ENCODE measurements at places on chromosomes 5 and 9. TPM values are rescaled to one million over a fixed set of nuclear protein-coding genes. Genes with fewer than 3 reads are reported as not detected.

DNA sequence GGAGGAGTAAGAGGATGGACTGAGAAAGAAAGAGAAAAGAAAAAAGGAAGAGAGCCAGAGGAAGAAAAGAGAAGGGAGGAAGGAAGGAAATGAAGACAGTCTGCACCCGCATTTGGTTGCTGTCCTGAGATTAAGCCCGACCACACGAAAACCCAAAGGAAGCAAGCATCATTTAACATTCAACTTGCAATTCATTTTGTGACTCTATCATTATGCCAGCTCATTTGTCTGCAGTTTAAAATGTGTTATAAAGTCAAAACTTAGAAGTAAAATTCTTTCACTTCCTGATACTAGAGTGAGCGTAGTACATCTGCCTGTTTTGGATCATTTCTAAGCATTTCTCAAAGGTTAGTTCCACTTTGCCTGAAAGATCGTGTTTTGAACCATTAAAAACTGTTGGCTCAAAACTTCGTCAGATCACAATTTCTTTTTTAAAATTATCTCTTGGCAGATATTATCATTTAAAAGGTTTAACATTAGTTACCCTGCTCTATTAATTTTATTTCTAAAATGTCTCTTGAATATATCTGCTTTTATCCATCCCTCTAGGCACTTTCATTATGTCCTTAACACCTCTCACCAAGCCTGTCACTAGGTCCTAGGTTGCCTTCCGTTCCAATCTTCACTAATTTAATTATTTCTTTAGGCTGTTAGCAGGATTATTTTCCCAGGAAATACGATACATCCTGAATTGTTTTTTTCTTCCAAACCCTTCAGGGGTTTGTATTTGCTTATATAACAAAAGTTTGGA is 240.9 kb downstream of the TLE4 start:
- H3K4me1 ChIP-seq: peaks cover 1% of the 10 kb centered on the region
- DNase-seq: no peak
- no peak overlapping the region for H3K27ac ChIP-seq
- no peak overlapping the region for H3K4me3 ChIP-seq

- no peak overlapping the region for H3K4me3 ChIP-seq
- H3K4me1 ChIP-seq: no peaks in the 10 kb centered on the region
- no peak overlapping the region for H3K27ac ChIP-seq
- H3K27me3 ChIP-seq: no peaks in the 10 kb centered on the region
- H3K36me3 ChIP-seq: no peaks in the 10 kb centered on the region
Measured at GRCh38 chr5:169979871-169980270, 424 bp downstream of the INSYN2B start.

- H3K4me1 ChIP-seq: no peaks in the 10 kb centered on the region
- no peaks in the 10 kb centered on the region for H3K27me3 ChIP-seq
- H3K4me3 ChIP-seq: no peak overlapping the region
- peak; percentile 74 for DNase-seq
- no peak overlapping the region for H3K27ac ChIP-seq
Measured at GRCh38 chr5:147558826-147559225, 49.0 kb upstream of the DPYSL3 start.

DNA sequence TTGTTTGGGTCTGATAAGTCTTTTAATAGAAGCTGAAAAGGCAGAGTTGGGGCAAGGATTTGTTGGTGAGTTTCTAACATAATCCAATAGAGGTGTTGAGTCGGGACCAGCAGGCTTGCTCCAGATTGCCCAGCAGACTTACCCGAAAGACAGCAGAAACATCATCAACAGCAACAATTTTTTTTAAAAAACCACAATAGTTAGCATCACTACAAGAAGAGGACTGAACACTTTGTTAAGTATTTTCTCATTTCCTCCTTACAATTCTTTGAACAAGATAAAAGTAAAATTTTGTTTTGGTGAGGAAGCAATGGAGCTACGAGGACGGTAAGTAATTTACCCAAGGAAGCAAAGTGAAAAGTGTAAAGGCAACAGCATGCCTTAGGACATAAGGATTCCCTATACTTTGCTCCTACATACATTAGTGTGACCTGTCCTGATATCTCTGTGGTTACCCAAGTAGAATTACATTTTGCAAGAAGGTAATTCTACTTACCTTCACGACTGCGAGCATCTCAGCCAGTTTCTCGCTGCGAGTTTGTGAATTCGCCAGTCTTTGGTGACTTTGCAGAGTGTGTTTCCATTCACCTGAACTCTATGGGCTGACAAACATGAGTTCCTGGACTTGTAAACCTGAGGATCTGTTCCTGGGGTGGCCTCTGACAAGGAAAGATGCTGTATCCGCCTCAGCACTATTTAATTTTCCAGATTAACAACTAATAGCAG is 13.2 kb downstream of the ITK start:
- H3K36me3 ChIP-seq: no peaks in the 10 kb centered on the region
- H3K4me3 ChIP-seq: no peak overlapping the region

- H3K27me3 ChIP-seq: no peaks in the 10 kb centered on the region
- no peak for DNase-seq
- H3K4me3 ChIP-seq: no peak overlapping the region
- no peak overlapping the region for H3K27ac ChIP-seq
- H3K4me1 ChIP-seq: no peaks in the 10 kb centered on the region
- H3K36me3 ChIP-seq: no peaks in the 10 kb centered on the region
Measured at GRCh38 chr5:126651013-126651577, 50.3 kb downstream of the PHAX start.

DNA sequence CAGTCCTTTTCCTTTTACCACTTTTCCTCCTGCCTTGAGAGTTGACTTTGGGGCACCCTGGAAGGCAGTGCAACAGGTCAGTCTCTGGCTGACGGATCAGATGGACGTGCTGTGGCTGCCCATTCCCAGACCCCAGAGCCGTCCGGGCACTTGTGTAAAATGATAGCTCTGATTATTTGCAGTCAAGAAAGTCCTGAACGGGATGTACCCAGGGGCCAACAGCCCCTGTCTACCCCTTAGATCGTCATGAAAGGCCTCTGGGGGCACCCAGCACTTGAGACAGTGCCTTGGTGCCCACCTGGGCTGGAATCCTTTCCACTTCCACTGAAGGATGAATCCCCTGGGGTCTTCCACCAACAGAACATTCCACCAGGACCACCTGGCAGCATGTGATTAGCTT is 17.7 kb upstream of the ANGPTL2 start:
- peak; percentile 34 for DNase-seq
- H3K4me1 ChIP-seq: no peaks in the 10 kb centered on the region
- H3K27me3 ChIP-seq: no peaks in the 10 kb centered on the region
- H3K4me3 ChIP-seq: no peak overlapping the region
- no peaks in the 10 kb centered on the region for H3K36me3 ChIP-seq

GRCh38 chr5:111901296-111901695 is 144.3 kb upstream of the NREP start:
- no peak overlapping the region for H3K27ac ChIP-seq
- H3K4me1 ChIP-seq: no peaks in the 10 kb centered on the region
- H3K4me3 ChIP-seq: no peak overlapping the region
- no peaks in the 10 kb centered on the region for H3K27me3 ChIP-seq
- H3K36me3 ChIP-seq: no peaks in the 10 kb centered on the region

DNA sequence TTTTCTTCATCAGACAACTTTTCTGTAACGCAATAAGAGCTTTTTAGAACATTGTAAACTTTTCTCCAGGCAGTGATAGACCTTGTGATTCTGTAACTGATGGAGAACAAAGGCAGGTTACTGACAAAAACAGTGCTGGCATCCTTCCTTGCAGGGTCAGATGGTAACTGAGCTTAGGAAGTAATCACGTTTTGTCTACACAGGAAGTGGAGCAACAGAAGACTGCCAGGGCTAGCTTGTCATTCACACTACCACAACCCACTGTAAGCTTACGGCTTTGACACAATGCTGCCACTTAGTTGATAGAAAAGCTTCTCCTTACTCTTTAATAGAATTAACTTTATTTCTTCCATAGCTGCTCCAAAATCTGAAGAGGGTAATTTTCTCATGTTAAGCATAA is 46.8 kb downstream of the FBN2 start:
- H3K27me3 ChIP-seq: no peaks in the 10 kb centered on the region
- H3K4me1 ChIP-seq: no peaks in the 10 kb centered on the region
- H3K36me3 ChIP-seq: no peaks in the 10 kb centered on the region
- H3K27ac ChIP-seq: no peak overlapping the region

DNA sequence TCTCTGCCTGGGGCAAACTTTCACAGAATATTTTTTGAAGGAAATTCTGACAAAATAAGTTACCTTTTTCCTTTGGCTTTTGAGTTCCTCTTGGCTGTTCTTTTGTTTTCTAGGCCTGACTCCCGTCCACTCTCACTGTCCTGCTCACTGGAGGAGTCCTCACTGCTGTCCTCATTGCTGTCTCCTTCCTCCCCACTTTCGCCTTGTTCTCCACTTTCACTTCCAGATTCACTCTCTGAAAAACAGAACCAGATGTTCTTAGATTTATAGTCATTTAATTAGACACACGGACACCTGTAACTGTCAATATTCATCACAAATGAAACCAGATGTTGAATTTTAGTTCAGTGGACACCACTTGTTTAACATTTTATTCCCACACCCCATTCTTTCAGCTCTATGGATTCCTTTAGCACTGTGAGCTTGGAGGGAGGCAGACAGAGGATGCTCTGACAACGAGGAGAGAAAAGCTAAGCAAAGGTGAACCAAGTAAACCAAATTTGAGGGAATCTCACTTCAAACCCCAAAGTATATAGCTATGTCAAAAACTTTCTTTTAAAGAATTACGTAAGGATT is 180.7 kb downstream of the AP3B1 start:
- no peak overlapping the region for H3K27ac ChIP-seq
- H3K4me3 ChIP-seq: no peak overlapping the region
- no peaks in the 10 kb centered on the region for H3K4me1 ChIP-seq

- no peaks in the 10 kb centered on the region for H3K36me3 ChIP-seq
- no peaks in the 10 kb centered on the region for H3K27me3 ChIP-seq
- no peak for DNase-seq
- H3K4me3 ChIP-seq: no peak overlapping the region
- no peak overlapping the region for H3K27ac ChIP-seq
Measured at GRCh38 chr5:68644971-68645370, 429.4 kb downstream of the PIK3R1 start.

DNA sequence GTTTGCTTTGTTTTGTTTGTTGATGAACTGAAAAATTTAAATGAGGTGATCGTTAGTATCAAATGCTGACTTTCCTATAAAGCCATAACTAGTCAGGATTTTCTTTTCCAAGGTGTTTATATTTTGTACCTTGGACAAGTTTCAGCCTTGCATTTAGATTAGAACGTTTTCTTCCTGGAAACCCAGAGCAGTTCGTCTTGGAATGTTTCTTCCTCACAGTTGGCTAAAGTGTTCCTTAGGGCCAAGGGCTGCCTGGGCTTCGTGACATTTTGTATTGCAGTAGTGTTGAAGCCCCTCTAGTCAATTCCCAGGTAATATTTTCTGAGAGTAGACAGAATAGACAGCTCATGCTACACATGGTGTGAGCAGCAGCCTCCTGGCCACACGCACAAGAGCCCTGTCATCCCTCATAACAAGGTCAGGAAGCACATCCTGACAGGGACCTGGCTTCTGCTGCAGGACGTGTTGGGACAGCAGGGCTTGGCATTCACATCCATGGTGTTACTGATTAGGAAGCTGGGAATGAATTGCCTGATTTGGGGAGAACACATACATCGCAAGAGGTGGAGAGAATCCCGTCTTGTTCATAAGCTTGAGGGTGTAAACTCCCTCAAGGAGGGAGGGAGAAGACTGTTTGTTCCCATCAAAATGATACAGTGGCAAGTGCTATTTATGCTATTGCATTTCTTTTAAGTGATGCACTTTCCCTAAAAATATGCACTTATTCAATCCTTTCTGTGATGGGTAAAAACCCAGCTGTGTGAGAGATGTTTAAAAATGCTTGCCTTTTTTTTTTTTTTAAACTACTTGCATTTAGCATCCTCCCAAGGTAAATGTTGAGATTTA is 31.7 kb downstream of the FUBP3 start:
- no peaks in the 10 kb centered on the region for H3K27me3 ChIP-seq
- H3K27ac ChIP-seq: no peak overlapping the region
- peaks cover 6% of the 10 kb centered on the region for H3K36me3 ChIP-seq
- H3K4me3 ChIP-seq: no peak overlapping the region
- no peak for DNase-seq

GRCh38 chr9:19247420-19247819 is 16.9 kb downstream of the DENND4C start:
- H3K4me3 ChIP-seq: no peak overlapping the region
- no peaks in the 10 kb centered on the region for H3K27me3 ChIP-seq
- H3K4me1 ChIP-seq: no peaks in the 10 kb centered on the region
- H3K27ac ChIP-seq: no peak overlapping the region
- H3K36me3 ChIP-seq: no peaks in the 10 kb centered on the region

- no peaks in the 10 kb centered on the region for H3K27me3 ChIP-seq
- H3K4me1 ChIP-seq: no peaks in the 10 kb centered on the region
- H3K4me3 ChIP-seq: no peak overlapping the region
- no peak overlapping the region for H3K27ac ChIP-seq
Measured at GRCh38 chr5:164013077-164013670, 507.8 kb downstream of the MAT2B start.

DNA sequence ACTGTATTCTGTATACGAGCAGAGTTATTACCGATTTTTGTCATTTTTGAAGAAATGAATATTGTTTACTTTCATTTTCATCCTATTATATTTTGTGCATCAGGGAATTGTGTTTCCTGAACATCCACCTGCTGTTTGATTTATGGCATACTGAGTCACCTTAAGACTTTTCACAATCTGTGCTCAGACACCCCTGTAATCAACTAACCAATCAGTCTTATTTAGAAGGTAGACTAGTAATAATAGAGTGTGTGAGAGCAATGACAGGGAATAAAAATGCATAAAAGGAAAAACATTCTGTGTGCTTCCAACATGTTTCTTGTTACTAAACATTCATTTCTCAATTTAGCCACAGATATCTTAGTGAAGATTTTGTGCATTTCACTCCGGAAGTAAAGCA is 1413.6 kb upstream of the ACO1 start:
- no peaks in the 10 kb centered on the region for H3K27me3 ChIP-seq
- no peak for DNase-seq

DNA sequence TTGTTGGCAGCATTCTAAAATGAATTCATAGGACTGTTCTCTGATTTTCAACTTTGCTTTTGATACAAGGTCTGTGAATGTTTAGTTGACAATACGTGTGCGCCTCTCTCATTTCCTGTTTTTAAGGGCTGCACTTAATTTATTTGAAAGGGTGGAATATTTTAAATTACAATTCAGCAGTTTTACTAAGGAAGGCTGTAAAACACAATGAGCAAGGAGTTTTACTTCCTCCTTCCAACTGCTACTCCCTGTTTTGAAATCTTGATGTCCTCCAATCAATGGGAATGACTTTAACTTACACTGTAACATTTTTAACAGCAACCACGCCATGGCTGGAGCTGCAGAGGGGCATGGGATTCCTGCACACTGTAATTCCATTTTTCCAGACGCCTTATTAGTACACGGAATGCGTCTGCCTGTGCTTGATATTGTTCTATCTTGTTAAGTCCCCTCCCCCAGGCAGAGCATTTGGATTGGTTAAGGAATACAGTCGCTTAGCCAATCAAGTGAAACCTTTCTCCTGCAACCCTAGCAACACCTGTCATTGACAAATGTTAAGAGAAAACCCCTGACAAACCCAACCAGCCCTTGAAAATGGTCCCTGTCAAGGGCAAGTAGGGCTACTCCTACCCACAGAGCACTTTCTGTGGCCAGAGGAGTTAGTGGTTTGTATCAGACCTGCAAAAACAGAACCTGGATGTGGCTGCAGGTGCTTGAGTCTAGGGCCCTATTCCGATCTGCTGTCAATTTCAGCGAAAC is 12.5 kb upstream of the ZSWIM6 start:
- H3K36me3 ChIP-seq: no peaks in the 10 kb centered on the region
- peaks cover 5% of the 10 kb centered on the region for H3K4me1 ChIP-seq
- H3K27ac ChIP-seq: no peak overlapping the region

Gene DBH
- total RNA-seq: not detected

Gene LHX6
- total RNA-seq: 13.8 TPM

Gene ROPN1L
- total RNA-seq: 0.68 TPM

Gene OCLN
- total RNA-seq: 2.1 TPM

Gene KIAA0825
- 4.3 TPM for total RNA-seq

Gene STPG3
- total RNA-seq: not detected

Gene F12
- total RNA-seq: 0.23 TPM

Gene ASS1
- total RNA-seq: 52.0 TPM
